ENCODE measurements at places on chromosomes 7 and 10.

- DNase-seq = no peak
Measured at GRCh38 chr7:157279741-157280215, 57.0 kb upstream of the DNAJB6 start.

GRCh38 chr10:132634241-132634946, 96.8 kb downstream of the INPP5A start:
- DNase-seq = no peak

- DNase-seq = no peak
Measured at GRCh38 chr10:79070081-79070605, 1.4 kb downstream of the ZMIZ1 start.

GRCh38 chr7:95601316-95601715, 5.0 kb upstream of the PDK4 start:
- no peak for DNase-seq

DNA sequence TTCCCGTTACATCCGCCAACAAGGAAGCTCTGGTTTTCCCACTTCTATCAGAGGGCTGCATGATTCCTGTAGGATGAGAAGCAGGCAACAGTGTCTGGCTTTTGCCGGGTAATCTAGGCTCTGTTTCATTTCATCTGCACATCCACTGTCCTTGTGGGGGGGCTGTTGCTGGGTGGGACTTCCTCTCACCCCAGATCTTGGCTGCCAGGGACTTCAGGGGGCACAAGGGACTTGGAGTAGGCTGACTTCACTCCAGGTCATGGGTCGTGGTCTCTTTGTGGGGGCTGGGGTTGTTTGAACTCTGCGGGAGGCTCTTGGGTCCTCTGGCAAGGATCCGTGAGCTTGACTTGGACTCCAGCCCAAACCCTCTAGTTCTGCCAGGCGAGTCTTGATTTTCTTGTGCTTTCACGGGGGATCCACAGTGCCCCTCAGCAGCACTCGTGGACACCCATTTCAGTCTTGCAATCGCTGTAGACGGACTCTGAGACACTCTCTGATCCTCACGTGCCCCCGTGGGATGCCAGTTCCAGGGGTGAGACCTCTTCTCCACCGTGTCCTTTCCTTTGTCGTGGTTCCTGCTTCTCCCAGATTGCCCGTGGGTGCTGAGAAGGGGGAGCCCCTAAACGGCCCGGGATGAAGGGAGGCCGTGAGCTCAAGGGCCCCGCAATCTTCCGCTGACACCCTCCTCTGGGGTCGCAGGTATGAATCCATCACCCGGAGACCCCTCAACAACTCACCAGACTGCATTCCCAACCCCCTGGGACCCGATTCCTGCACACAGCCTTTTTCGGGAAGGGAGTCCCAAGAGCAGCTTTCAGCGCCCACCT, 21.4 kb upstream of the ZNF273 start:
- DNase-seq = no peak

GRCh38 chr7:93890464-93891068, at the start of gene TFPI2:
Gene TFPI2, minus strand, starts transcription at chr7:93890753. Its CDS starts 75 bp downstream, at chr7:93890678.
- DNase-seq = no peak

- DNase-seq = peak; percentile 48
Measured at GRCh38 chr7:36904802-36905201, 180.5 kb upstream of the AOAH start.

GRCh38 chr7:116024826-116025809, 5.4 kb downstream of the TFEC start:
- DNase-seq = no peak

DNA sequence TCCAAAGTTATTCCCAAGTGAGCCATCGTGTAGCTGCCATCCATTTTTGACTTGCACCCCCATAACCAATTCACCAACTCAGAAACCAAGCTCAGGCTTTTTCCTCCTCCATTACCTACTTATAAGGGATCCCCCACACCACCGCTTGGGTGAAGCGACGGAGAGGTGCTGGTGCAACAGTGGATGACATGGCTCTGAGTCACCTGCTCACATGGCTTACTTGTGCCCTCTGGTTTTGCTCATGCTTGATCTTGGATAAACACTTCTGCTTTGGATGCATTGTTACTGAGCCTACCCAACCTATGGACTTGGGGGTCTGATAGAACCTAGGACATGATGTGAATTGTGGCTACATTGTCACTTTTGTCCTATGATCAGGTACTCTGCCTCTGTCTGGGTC, 12.0 kb upstream of the AKR1B1 start:
- DNase-seq = no peak

DNA sequence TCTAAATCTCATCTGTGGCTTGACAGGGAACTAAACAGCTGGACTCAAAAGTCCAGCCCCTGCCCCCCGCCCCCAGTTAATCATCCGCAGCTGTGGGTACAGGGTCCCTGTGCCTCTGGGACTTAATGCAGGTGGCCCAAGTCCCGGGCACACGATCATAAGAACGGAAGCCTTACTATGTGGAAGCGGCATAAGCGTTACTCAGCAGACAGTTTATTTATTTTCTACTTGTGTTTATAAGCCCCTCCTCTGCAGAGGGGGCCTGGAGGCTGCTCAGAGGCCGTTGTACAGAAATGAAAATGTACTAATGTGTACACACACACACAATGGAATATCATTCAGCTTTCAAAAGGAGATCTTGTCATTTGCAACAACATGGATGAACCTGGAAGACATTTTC, 158.0 kb upstream of the TNS3 start:
- DNase-seq = no peak
